CD4-positive, alpha-beta T cell treated with Interleukin-17A for 4 hours (primary cell): ENCODE measurements at places on chromosomes 2 and 18.
A peak's percentile ranks its signal among the peaks of the same experiment; 100 is the strongest.

DNA sequence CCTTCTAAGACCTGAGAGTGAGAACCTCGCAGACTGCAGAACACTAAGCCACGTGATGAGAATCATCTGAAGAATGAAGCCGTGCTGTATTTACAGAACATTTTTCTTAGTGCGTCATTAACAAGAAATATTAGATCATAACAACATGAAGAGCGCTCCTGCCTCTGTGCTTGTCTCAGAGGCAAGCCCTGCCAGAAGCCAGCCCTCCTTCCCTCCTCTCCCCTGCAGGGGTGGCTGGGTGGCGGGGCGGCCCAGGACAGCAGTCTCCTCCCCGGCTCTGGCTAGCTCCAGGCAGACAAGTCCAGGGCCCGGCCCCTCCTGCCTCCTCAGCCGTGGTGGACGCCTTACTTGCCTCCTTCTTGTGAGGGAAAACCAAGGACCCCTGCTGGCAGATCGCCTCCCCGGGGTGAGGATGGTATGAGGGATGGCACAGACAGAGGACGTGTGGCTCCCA is 262.7 kb downstream of the TWIST2 start:
- no peak for DNase-seq

DNA sequence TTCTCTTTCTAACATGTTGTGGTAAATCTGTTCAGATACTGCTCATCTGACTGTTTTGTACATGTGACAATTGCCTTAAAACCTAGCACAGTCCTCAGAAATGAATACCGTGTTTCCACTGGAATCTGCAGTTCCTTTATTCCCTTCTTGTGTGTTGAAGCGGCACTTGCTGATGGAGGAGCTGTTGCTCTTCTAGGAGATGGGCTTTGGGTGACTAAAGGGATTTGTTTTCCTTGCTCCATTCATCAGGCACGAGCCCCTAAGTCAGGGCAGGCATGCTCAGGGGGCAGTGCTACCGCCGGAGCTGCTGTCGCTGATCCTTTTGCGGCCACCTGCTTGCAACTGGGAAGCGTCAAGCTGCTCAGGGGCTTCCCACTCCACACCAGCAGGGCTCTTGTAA is 32.5 kb upstream of the CEP68 start:
- no peak for DNase-seq

GRCh38 chr2:98757904-98758421 is 27.0 kb upstream of the MGAT4A start:
- DNase-seq, result peak; percentile 77

- DNase-seq, result no peak
Observed at GRCh38 chr2:132477436-132477835, 60.8 kb downstream of the GPR39 start.

DNA sequence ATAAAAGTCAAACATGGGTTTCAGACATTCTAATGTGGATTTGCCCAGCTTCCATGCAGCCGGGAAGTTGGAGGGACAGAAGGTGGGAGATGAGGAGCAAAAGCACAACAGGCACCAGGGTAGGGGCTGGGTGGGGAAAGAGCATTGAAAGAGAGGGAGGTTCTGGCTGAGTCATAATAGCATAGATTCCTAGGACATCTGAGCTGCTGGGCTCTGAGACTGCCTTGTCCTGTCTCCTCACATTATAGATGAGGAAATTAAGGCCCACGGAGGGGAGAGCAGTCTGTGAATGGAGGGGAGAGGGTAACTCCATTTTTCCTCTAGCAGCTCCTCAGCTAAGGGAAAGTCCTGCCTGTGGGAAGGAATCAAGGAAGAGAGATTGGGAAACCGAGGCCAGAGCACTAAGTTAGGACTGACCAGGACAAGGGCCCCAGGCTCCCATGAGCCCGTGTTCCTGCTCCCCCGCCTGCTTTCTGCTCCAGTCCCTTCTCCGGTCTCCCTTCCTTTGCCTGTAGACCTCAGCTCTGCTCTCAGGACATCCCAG is 26.2 kb downstream of the SH2D6 start:
- DNase-seq, result no peak

GRCh38 chr2:216987252-216987821 is 127.5 kb upstream of the TNP1 start:
- no peak for DNase-seq

DNA sequence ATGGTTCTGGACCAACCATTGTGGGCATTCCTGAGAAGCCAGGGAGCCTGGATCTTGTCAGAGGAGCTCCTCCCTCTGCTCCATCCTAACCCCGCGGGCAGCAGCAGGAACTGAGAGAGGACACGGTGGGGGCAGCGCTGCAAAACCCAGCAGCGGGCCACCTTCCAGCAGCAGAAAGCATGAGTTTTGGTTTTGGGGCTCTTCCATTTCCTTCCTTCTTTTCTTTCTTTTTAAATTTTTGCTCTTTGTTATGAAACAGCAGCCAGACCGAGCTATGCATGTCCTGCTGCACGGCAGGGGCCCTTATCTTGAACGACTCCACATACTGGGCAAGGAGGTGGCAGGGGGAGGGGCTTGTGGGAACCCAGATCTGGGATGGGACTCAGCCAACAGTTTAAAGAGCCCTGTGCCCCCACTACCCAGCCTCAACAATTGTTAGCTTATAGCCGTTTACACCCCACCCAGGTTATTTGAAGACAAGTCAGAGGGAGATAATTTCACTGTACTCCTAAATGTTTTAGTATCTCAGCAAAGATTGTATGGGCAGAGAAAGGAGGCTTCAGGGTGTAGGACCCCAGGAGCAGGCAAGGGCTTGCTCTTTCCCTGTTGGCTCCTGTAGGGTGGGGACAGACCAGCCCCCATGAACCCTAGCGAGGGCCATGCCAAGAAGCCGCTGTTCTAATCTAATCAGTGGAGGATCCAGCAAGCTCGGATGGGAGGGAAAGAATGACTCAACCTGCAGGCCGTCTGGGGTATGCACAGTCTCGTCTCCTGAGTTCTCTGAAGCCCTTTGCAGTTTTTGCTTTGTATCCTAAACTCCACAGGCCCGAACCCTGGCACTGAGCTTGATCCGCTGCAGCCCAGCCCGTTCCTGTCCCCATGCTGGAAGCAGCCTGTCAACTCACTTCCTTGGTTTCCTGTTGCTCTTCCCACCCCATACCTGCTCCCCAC is 75.3 kb downstream of the LRRFIP1 start:
- DNase-seq, result peak; percentile 54

- DNase-seq, result no peak
Observed at GRCh38 chr2:171389325-171389724, 44.5 kb downstream of the METTL8 start.

GRCh38 chr2:120473522-120474271 is 127.8 kb downstream of the INHBB start:
- DNase-seq, result no peak

DNA sequence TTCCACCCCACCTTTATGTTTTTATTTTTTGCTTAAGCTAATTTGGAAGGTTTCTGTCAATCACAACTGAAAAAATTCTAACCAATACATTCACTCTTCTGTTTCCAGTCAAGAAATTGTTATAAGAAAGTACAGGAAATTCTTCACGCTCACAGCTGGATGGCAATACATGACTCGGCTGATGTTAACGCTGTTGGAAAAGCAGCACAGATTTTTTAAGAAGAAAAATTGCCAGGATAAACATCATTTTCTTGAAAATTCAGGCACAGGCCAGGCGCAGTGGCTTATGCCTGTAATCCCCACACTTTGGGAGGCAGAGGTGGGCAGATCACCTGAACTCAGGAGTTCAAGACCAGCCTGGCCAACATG is 46.1 kb downstream of the STPG4 start:
- no peak for DNase-seq

DNA sequence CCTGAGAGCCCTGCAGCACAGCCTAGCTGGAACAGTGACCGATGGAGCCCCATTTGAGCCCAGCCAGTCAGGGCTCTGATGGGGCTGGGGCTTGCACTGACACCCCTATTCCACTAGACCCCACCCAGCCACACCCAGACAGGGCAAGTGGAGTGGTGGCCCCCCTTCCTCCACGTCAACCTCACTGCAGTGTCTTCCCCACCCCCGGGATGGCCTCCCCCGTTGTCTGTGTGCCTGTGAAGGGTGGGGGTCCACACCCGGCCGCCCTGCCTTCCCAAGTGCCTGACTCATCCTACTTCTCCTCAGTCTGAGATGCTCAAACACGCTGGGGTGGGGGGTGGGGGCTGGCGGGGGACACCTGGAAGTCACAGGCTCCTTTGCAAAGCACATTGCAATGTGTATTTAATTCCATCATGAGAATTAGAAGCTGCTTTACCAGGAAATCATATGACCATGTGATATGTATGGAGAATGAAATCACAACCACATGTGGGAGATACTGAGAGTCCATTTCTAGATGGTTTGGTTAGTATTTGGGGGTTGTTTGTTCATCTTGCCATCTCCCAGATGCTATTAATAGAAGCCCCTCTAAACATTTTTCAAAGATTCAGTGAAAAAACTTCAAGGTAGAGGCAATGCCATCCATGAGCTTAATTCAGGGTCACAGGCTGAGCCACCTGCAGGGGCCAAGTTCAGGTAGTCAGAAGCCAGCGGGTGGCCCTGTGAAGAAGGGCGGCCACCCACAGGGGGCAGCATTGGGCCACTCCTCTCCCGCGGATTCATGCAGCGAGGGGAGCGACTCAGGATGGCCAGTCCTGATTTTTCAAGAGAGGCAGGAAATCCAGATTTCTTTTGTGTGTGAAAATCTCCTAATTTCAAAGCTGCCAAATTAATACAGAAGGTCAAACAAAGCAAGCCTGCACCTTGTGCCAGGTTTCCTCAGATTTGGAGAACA is 22.7 kb upstream of the GMPPA start:
- peak; percentile 72 for DNase-seq

DNA sequence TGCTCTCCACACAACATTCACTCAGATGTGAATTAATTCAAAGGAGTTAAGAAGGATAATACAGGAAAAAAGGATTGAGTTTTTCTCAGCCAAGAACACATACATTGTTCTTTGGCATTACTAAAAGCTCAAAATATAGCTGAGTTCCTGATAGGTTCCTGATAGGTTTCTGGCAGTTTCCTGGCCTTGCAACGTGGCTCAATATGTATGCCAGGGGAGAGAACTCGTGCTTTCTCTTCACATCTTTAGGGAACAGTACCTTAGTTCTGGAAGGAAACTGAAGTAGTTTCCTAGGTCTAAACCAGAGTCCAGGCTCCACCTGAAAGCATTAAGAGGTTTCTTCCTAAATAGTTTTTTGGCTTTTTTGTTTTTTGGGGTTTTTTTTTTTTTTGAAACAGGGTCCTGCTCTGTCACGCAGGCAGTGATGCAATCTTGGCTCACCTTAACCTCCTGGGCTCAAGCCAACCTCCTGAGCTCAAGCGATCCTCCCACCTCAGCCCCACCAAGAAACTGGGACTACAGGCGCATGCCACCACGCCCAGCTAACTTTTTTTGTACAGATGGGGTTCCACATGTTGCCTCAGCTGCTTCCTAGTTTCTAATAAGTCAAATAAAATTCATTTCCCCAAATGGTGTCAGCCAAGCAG is 42.8 kb downstream of the ESCO1 start:
- no peak for DNase-seq

- no peak for DNase-seq
Observed at GRCh38 chr2:60652832-60653340, 99.4 kb upstream of the BCL11A start.

DNA sequence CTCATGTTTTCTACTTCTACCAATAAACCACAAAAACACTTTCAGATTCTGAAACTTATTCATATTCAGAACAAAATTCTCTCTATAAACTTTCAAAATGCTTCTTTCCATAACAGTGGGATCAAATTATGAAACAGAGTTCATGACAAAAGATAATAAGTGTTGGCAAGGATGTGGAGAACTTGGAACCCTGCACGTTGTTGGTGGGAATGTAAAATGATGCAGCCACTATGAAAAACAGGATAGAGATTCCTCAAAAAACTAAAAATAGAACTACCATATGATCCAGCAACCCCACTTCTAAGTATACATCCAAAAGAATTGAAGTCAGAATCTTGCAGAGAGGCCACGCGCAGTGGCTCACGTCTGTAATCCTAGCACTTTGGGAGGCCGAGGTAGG is 45.4 kb downstream of the GEMIN6 start:
- DNase-seq, result no peak

GRCh38 chr2:128301501-128301966 is 17.1 kb downstream of the HS6ST1 start:
- DNase-seq, result no peak

DNA sequence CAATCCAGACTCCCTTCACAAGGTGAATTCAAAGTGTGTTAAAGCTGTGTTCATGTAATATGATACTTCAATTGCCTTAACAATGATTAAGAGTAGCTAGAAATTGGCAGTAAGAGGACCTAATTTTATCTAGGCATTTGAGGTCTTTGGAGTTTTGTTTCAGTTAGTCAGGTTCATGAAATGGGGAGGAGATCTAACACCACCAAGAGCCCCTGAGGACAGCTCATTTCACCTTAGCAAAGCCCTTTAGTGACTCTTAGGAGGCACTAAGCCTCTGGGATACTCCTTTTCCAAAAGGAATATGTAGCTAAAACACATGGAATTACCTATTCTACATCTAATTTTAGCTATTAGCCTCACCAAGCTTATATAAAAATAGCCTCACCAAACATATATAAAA is 716.5 kb upstream of the RAB6C start:
- no peak for DNase-seq

GRCh38 chr2:124333784-124334183 is 308.7 kb downstream of the CNTNAP5 start:
- DNase-seq, result no peak

- DNase-seq, result no peak
Observed at GRCh38 chr2:176573612-176574483, 304.6 kb downstream of the MTX2 start.

DNA sequence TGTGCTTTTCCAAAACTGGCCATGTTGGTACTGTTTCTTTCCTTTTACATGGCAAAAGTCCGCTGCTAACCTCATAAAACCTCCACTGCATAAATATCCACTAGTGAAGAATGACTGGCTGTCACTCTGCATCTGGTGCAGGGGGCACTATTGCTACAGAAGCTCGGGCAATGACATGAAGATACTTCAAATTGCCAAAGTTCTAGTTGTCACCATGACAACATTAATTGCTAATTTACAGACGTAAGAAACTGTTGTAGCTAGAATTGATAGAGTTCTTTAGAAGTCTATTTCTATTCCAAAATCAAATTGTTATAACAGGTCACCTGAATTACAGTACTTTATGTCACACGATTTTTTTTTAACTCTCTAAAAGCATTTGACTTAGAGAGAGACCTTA is 845 bp downstream of the CFAP210 start:
- no peak for DNase-seq

- no peak for DNase-seq
Observed at GRCh38 chr2:239539083-239539775, 138.4 kb upstream of the HDAC4 start.

DNA sequence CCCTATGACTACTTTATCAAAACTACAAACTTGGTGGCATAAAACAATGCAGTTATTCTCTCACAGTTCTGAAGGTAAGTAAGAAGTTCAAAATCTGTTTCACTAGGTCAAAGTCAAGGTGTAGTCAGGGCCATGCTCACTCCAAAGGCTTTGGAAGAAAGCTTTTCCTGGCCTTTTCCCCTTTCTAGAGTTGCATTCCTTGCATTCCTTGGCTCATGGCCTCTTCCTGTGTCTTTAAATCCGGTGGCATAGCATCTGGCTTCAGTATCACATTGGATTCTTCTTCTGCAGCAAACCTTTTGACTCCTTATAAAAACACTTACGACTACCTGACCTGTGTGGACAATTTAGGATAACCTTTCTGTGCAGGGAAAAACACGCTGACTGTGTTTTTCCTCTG is 543.5 kb upstream of the HNMT start:
- DNase-seq, result no peak
